ENCODE measurements at places on chromosomes 12 and 14.
A peak's percentile ranks its signal among the peaks of the same experiment; 100 is the strongest.

DNA sequence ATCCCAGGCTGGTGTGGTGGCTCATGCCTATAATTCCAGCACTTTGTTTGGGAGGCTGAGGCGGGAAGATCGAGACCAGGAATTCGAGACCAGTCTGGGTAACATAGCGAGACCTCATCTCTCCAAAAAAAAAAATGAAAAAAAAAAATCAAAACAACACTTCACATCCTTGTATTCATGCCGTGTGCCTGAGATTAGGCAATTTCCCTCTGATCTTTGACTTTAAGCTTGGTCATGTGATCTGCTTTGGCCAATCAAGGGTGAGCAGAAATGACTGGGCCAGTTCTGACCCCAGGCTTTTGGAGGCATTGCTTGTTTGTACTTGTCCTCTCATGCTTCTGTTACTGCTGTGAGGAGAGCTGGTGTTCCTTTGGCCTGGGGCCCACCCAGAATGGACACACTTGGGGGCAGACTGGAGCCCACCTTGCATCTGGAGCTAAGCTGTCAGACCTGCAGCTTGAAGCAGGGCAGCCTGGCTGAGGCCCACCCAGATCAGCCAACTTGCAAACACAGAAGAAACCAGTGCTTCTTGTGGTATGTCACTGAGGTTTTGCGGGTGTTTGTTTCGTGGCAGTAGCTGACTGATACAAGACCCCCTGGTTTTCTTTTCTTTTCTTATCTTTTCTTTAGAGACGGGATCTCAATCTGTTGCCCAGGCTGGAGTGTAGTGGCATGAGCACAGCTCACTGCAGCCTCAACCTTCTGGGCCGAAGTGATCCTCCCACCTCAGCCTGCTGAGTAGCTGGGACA lies 29.7 kb upstream of the TBX3 start:
- DNase-seq = no peak

GRCh38 chr12:98780261-98780660 lies 135.2 kb downstream of the APAF1 start:
- DNase-seq = no peak

GRCh38 chr14:75549169-75549568 lies 26.9 kb downstream of the BATF start:
- no peak for DNase-seq

- DNase-seq = peak; percentile 8
Observed at GRCh38 chr12:131003716-131004045, 50.0 kb downstream of the ADGRD1 start.

- DNase-seq = peak; percentile 98
Observed at GRCh38 chr14:51014086-51014485, 69.8 kb upstream of the PYGL start.

DNA sequence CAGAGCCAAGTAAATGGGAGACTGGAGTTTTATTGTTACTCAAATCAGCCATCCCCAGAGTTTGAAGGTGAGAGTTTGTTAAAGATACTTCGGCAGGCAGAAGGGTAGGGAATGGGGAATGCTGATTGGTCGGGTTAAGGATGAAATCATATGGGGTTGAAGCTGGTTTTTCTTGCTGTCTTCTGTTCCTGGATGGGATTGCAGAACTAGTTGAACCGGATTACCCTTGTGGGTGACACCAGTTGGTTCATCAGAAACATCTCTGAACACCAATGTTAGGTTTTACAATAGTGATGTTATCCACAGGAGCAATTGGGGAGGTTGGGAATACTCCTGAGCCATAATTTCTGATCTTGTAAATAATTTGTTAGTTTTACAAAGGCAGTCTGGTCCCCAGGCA lies 18.7 kb upstream of the SMCO2 start:
- DNase-seq = no peak

- no peak for DNase-seq
Observed at GRCh38 chr12:53042607-53043454, 7.0 kb upstream of the TNS2 start.

DNA sequence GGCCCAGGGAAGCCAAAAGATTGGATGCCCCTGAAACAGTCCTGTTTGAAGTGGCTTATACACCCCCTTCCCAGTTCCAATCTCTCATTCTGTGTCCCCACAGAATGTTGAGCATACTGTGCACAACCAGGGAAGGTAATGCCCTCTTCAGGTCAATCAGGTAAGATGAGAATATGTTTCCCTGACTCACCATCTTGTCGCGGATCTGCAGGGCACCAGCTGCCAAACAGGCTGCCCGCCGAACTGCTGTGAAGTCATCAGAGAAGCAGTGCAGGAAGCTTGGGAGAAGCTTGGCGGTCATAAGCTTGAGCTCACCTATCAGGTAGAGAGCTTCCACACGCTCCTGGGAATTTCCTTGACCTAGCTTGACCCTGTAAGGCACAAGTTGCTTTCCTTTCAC lies 9.6 kb downstream of the RIOX1 start:
- DNase-seq = no peak

DNA sequence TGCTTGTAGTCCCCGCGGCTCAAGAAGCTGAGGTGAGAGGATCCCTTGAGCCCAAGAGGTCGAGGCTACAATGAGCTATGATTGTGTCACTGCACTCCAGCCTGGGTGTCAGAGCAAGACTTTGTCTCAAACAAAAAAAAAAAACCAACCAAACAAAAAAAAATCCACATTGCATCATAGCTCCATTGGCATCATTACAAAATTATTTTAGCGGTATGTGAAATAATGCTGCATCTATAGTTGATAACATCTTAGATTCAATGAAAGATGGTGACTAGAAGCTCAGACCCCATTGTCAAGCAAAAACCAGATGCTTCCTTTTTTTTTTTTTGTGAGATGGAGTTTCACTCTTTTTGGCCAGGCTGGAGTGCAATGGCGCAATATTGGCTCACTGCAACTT lies 14.8 kb upstream of the PTHLH start:
- no peak for DNase-seq

- no peak for DNase-seq
Observed at GRCh38 chr12:63206909-63207308, 55.9 kb upstream of the AVPR1A start.

- no peak for DNase-seq
Observed at GRCh38 chr12:14920475-14921126, 17.7 kb downstream of the ERP27 start.
